ENCODE measurements at places on chromosomes 7 and 10. TPM values are rescaled to one million over a fixed set of nuclear protein-coding genes. Genes with fewer than 3 reads are reported as not detected.

The CALCR gene
- polyA plus RNA-seq = not detected

The SAMD9L gene
- polyA plus RNA-seq = 16.7 TPM

DNA sequence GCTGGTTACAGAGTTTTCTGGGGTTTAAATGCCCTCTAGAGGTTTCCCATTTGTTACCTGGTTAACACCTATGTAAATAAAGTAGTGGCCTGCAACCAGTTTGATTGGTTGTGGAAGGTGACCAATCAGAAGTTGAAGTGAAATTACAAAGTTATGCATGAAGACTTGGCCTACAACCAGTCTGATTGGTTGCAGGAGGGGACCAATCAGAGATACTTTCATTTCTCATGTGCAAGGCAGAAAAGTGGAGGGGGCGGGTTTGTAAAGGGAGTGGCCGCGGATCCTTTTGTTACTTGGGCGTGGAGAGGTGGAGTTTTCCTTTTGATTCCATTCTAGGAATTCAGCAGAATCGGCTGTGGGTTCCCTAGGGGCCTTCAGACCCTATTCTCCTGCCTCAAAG lies 80.8 kb downstream of the SEC23IP start:
- H3K27me3 ChIP-seq = no peaks in the 10 kb centered on the region
- H3K27ac ChIP-seq = no peak overlapping the region
- H3K36me3 ChIP-seq = no peaks in the 10 kb centered on the region
- no peak for DNase-seq

The AKAP9 gene
- polyA plus RNA-seq = 19.3 TPM

GRCh38 chr7:40870108-40870507 lies 735.3 kb downstream of the SUGCT start:
- H3K36me3 ChIP-seq = no peaks in the 10 kb centered on the region

GRCh38 chr10:104089621-104090020 lies 3.9 kb upstream of the COL17A1 start:
- no peaks in the 10 kb centered on the region for H3K4me1 ChIP-seq
- H3K4me3 ChIP-seq = no peak overlapping the region
- no peak overlapping the region for H3K27ac ChIP-seq
- H3K27me3 ChIP-seq = no peaks in the 10 kb centered on the region
- DNase-seq = no peak

- no peak overlapping the region for H3K27ac ChIP-seq
- no peak overlapping the region for H3K4me3 ChIP-seq
- no peaks in the 10 kb centered on the region for H3K4me1 ChIP-seq
- no peaks in the 10 kb centered on the region for H3K27me3 ChIP-seq
- peak; percentile 37 for DNase-seq
- H3K36me3 ChIP-seq = no peaks in the 10 kb centered on the region
These were observed 265.1 kb downstream of the HTR7 start for GRCh38 chr10:90592638-90593302.

GRCh38 chr10:80477813-80478212 lies 23.7 kb downstream of the TSPAN14 start:
- H3K4me3 ChIP-seq = no peak overlapping the region
- no peaks in the 10 kb centered on the region for H3K27me3 ChIP-seq
- no peak overlapping the region for H3K27ac ChIP-seq
- DNase-seq = no peak
- no peaks in the 10 kb centered on the region for H3K36me3 ChIP-seq

Measured in B cell (primary cell).